ENCODE measurements at places on chromosomes 12 and 14. TPM values are rescaled to one million over a fixed set of nuclear protein-coding genes. Genes with fewer than 3 reads are reported as not detected.

The BBOF1 gene
- total RNA-seq = 9.1 TPM

The ADCY4 gene
- total RNA-seq = 3.7 TPM

The LRP1-AS gene
- total RNA-seq = 0.88 TPM

The SPIC gene
- not detected for total RNA-seq

The PLEKHA5 gene
- total RNA-seq = 21.4 TPM

The IFNG gene
- not detected for total RNA-seq

The KRT82 gene
- total RNA-seq = not detected

The CIDEB gene
- 0.32 TPM for total RNA-seq

The MUCL1 gene
- total RNA-seq = not detected

The SLC5A8 gene
- total RNA-seq = not detected

The RGS6 gene
- total RNA-seq = 15.5 TPM

The RIPK3 gene
- total RNA-seq = 0.76 TPM

The CFAP54 gene
- 1.6 TPM for total RNA-seq

DNA sequence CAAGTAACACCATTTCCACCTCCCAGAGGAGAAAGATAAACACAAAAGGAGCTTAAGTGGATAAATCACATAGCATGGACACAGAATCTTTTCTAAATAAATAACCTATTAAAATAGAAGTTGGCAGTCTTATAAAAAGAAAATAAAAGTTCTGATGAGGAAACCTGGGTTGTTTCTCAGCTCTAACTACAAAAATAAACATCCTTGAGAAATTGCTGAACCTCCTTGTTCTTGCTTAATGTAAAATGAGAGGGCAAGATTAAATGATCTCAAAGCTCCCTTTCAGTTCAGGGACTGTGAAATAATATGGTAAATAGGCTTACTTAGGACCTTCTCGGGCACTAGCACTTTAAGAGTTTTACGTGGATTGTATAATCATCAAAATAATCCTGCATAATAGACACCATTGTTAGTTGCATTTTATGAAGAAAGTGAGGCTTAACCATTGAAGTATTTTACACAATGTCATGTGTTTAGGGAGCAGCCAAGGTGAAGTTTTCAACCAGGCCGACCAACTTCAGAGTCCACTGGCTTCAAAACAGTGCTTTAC, 214.0 kb upstream of the NOVA1 start:
- no peak for ATAC-seq

GRCh38 chr12:88241862-88242570, 99.9 kb downstream of the TMTC3 start:
- ATAC-seq = peak; percentile 50

DNA sequence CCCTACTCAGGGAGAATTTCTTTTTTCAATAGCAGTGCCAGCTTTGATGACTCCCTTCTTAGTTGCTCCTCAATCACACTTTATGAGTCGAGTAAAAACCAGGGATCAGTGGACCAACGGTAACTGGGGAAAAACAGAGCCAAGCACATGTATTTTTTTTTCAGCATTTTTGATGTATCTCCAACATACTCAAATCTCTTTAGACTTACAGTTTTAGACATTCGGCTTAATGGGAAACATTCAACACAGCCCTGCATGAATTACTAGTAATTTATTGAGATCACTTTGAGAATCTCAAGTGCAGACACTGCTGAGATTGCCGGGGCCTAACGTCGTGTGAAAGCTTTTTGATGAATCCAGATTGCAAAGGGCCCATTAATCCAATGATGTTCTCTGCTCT, 306.7 kb downstream of the NUAK1 start:
- no peak for ATAC-seq

GRCh38 chr12:119147847-119148448, 30.8 kb upstream of the HSPB8 start:
- no peak for ATAC-seq

GRCh38 chr14:35158951-35159653, 36.8 kb downstream of the PRORP start:
- no peak for ATAC-seq

GRCh38 chr12:13228579-13228978, 32.1 kb downstream of the EMP1 start:
- no peak for ATAC-seq

DNA sequence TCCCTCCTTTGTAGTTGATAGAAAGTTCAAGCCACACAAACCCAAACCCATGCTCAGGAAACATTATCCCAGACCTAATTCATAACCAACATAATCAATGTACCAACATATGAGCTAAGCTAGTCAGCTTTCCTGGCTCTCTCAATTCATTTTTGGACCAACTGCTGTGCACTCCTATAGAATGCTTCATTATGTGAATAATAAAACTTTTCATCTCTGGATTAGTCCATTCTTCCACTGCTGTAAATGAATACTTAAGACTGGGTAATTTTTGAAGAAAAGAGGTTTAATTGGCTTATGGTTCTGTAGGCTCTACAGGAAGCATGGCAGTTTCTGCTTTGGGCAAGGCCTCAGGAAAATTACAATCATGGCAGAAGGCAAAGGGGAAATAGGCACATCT, 651.9 kb downstream of the RERGL start:
- ATAC-seq = no peak

DNA sequence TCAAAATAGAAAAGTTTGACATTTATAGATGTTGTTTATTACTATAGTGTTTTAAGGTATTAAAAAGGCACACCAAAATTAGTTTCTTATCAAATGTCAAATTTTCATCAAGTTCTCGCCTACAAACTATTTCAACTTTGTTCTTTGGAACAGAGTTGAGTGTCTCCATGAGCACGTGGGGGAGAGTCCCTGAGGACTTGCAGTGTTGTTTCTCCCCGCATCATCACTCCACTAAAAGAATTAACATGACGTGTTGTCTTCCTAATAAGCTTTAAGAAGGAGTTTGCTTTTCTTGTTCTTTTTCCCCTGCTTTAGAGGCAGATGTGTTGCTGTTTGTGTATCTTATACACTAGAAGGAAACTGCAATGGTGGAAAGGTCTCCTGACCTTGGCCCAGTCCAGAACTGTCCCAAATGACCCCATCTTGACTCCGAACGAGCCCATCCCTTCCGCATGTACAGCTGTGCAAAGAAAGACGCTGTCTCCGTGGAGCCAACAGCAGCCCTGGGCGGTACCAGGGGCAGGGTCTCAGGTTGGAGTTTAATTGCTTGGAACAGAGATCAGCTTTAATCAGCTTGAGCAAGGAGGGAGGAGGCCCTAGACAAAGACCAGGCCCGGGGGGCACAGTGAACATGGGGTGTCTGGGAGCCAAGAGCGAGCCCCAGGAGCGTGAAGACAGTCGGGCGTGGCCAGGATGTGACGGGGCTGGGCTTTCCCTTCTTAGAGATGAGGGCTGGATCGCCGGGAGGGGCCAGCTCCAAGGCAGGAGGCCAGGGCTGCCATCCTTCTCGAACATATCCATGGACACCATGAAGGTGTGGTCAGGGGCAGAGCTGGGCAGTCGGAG, 215.4 kb upstream of the RTL1 start:
- ATAC-seq = peak; percentile 19

DNA sequence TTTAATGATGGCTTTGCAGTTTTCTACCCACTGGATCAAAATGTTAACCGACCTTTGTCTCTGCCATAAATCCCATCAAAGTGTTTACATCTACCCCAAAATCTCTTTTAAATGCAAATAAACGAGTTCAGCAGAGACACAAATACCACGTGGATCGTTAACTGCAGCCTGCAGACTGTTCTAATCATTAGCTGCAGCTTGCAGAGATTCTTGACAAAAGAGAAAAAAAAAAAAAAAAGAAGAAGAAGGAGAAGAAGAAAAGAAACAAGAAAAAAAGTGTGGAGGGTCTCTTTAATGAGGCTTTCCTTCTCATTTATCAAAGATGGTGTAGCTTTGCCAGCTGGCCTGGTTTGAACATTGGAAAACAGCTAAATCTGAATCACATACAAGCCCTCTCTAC, 275.7 kb downstream of the NEDD1 start:
- ATAC-seq = no peak

- no peak for ATAC-seq
Measured at GRCh38 chr14:55973285-55973800, 144.9 kb upstream of the PELI2 start.

- ATAC-seq = no peak
Measured at GRCh38 chr12:121187501-121187900, 22.4 kb upstream of the P2RX4 start.

DNA sequence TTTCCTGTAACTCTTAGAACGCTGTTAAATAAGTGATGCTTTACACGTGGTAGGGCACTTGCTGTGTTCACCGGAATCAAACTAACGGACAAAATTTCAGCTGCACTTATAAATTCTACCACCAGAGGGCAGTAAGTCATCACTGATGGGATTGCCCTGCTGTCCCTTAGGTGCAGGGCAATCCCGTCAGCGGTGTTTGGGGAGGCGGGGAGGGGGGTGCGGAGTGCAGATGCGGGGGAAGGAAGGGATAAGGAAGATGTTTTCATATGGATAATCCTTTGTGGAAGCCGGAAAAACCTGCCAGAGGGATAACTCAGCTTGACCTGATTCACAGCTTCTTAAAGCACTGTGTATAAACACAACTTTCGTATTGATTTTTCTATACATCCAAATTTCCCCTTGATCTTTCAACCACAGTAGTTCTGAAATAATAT, 21.7 kb upstream of the SLC10A1 start:
- ATAC-seq = peak; percentile 85

GRCh38 chr14:91095178-91095577, 18.7 kb upstream of the DGLUCY start:
- ATAC-seq = no peak

- no peak for ATAC-seq
Measured at GRCh38 chr14:68808696-68809480, 16.0 kb upstream of the ZFP36L1 start.

DNA sequence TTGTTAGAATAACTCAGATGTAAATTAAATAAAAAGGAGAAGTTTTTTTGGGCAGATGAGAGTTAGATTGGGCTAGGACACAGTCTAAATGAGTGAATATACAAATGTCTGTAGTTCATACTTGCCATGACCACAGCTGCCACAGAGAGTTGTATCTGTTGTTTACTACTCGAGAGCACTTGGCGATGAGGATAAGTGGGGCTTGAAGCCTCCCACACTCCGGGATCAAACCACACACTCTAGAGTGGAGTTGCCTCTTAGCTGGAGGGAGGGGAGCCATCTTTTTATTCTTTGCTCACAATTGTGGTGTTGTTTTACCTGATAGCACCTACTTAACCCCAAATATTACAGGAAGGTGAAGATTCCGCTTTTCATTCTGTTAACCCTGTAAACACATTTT, 27.5 kb downstream of the BEST3 start:
- no peak for ATAC-seq

DNA sequence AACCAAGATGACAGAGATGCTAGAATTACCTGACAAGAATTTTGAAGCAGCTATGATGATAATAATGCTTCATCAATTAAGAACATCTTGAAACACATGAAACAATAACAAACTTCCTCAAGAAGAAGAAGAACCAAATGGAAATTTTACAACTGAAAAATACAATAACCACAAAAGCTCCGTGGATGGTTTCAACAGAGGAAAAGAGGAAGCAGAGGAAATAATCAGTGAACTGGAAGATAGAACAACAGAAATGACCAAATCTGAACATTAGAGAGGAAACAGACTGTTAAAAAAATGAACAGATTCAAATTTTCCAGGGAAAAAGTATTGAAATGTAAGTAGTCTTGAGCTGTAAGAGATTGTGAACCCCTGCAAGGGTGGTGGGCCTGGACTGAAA, 62.8 kb upstream of the SLC35F4 start:
- ATAC-seq = no peak

GRCh38 chr12:68608191-68608590, 2.5 kb upstream of the RAP1B start:
- no peak for ATAC-seq

DNA sequence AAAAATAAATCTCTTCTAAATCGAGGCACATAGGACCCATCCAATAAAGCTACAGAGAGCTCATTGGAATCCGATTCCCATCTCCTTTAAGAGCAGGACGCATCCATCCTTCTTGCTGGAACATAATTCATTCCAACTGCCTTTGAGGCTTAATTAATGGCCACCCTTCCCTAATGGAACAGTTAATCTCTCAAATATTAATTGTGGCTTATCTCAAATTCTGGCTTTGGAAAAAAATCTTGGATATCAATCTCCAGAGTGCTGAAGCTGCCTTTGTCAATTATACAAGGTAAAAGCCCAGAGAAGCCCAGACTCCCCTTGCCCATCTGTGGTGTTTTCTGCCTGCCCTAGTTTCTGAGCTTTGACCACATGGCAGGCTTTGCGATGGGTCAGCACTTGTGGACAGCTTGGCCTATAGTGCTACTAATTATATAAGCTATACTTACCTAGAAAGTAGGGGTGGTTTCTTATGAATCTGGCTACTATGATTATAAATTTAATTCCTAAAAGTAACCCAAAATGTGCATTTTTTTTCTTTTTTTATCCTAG, 246.3 kb downstream of the NUAK1 start:
- no peak for ATAC-seq

GRCh38 chr14:77822307-77822706, 22.4 kb downstream of the ADCK1 start:
- ATAC-seq = no peak

GRCh38 chr14:50551877-50552276, 8.1 kb upstream of the ATL1 start:
- ATAC-seq = no peak

- no peak for ATAC-seq
Measured at GRCh38 chr12:8078398-8078797, 3.7 kb upstream of the NECAP1 start.

All from motor neuron (in vitro differentiated cells).